H1 (cell line): ENCODE measurements at places on chromosomes 11 and 22. TPM values are rescaled to one million over a fixed set of nuclear protein-coding genes. Genes with fewer than 3 reads are reported as not detected.
A peak's percentile ranks its signal among the peaks of the same experiment; 100 is the strongest.

Gene APOA4
- not detected in 2 replicates for total RNA-seq

DNA sequence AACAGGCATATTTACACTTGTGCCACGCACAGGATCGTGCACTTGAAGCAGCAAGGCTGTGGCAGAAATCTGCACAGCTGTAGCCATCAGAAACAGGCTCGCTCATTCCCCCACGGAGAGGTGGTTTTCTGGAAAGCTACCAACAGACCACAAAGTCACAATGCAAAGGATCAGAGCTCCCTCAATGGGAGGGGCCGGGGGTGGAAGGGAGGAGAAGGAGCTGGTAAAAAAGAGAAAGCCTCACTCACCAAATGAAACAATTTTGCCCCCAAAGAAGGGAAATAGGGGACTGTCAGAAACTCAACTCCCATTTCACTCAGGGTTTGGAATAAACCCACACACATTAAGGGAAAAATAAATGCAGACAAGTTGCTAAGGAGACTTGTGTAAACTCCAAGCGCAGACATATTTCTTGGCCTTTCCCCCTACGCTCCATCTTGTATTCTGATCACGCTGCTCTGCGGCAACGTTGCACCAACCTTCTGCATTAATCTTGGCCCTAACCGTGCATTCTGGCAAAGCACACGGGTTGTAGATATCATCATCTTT, 43.2 kb upstream of the BLID start:
- no peak for DNase-seq
- H3K27ac ChIP-seq = no peak overlapping the region
- peaks cover 7% of the 10 kb centered on the region; the same call in 1 of the 2 replicates for H3K4me1 ChIP-seq
- no peak overlapping the region for H3K4me3 ChIP-seq
- no peaks in the 10 kb centered on the region for H3K36me3 ChIP-seq

- peak; percentile 46 for DNase-seq
- 0 out of 2 replicates have a peak overlapping the region, but pooled peaks have one; percentile 21 for H3K27ac ChIP-seq
- no peaks in the 10 kb centered on the region for H3K27me3 ChIP-seq
- H3K36me3 ChIP-seq = no peaks in the 10 kb centered on the region
Measured at GRCh38 chr11:73493956-73494598, 103.8 kb downstream of the FAM168A start.

DNA sequence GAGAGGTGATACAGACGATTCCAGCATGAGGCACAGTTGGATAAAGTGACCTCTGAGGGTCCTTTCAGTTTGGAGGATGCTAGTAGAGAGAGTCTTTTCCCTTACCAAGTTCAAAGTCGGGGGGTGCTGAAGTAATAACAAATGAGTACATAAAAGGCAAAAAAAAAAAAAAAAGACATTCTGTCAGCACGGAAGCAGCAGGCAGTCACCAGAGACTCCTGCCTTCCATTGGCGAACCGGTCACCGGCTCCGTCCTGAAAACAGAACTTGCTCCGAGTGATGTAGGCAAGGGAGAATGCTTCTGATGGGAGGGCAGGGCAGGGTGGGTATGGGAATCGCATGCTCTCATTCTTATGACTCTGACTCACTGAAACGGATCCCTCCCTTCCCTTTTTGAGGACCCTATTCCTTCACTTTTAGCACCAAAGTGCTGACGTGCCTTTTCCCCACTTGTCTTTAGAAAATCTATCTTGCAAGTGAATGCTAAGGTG, 65.9 kb downstream of the PRR5L start:
- no peaks in the 10 kb centered on the region; the same call in 1 of the 2 replicates for H3K27me3 ChIP-seq
- peaks cover 11% of the 10 kb centered on the region for H3K4me1 ChIP-seq
- peak; percentile 48 for DNase-seq
- H3K36me3 ChIP-seq = no peaks in the 10 kb centered on the region

DNA sequence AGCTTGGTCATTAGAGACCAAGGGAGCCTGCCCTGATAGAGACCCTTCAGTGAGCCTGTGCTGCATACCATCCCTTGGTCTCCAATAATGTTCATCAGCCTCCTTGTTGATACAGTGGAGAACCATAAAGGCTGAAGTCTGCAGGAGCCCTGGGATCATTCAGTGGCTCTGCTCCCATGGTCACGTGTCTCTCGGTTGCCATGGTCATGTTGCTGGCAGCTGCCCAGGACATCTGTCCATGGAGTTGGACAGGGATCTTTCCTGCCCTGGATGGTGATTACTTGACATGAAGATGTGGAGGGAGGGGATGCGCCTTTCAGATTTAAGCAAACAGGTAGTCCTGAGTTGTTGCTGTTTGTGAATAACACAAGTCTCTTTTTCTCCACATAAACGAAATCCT, 38.2 kb downstream of the CYB5R2 start:
- no peaks in the 10 kb centered on the region for H3K27me3 ChIP-seq
- DNase-seq = no peak
- no peaks in the 10 kb centered on the region for H3K4me1 ChIP-seq
- no peaks in the 10 kb centered on the region for H3K36me3 ChIP-seq
- H3K27ac ChIP-seq = no peak overlapping the region

Gene CDC42BPG
- 10.6 and 12.3 TPM in 2 replicates for total RNA-seq

GRCh38 chr11:74566146-74566960, 26.0 kb upstream of the POLD3 start:
- H3K27ac ChIP-seq = no peak overlapping the region
- no peak overlapping the region for H3K4me3 ChIP-seq
- no peak for DNase-seq
- no peaks in the 10 kb centered on the region for H3K36me3 ChIP-seq
- H3K4me1 ChIP-seq = no peaks in the 10 kb centered on the region
- H3K27me3 ChIP-seq = no peaks in the 10 kb centered on the region

Gene C11orf42
- total RNA-seq = not detected in 2 replicates

- peaks cover 20% of the 10 kb centered on the region for H3K4me1 ChIP-seq
- peak overlapping the region; percentile 53 for H3K4me3 ChIP-seq
- no peaks in the 10 kb centered on the region for H3K27me3 ChIP-seq
- peak overlapping the region; percentile 54; the same call in 1 of the 2 replicates for H3K27ac ChIP-seq
- DNase-seq = no peak
Measured at GRCh38 chr11:123194337-123195187, 486 bp downstream of the CLMP start.

- no peaks in the 10 kb centered on the region for H3K4me1 ChIP-seq
- no peaks in the 10 kb centered on the region for H3K27me3 ChIP-seq
- no peaks in the 10 kb centered on the region for H3K36me3 ChIP-seq
- DNase-seq = peak; percentile 88
- H3K27ac ChIP-seq = no peak overlapping the region
Measured at GRCh38 chr11:36265793-36266628, 23.2 kb downstream of the COMMD9 start.

Gene TTC12
- total RNA-seq = 7.4 and 9.0 TPM in 2 replicates

DNA sequence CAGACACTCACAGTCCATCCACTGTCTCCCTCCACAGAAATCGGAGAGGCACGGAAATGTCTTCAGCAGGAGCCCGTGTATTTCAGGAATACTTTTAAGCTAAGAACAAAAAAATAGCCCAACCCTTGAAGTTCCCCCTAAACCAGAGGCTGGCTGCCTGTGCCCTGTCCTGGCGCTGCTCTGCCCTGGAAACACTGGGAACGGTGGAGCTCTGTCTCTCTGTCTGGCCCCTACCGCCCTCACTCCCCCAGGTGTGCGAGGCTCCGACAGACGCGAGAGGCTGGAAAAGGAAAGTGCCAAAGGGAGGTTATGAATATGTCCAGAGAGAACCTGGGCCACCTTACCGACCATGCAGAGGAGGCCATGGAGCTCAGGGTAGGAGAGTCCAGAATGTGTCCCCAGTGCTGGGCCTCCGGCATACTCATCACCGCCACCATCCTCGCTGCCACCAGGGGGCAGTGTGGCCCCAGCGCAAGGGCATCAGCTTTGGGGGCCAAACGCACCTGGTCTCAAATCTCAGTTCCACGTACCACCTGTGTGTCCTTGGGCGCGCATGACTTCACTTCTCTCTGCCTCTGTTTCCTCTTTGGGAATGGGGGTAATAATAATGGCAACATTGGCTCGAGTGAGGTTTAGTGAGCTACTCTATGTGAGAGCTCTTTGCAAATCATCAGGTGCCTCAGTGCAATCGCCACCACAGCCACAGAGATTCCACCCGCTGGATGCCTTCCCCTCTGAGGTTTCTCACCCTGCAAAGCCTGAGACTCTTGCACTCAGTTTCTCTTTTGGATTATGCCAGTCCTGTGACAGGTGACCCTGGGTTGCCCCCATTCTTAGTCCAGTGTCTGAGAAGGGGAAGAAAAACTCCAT, 10.4 kb upstream of the SLCO2B1 start:
- no peak overlapping the region for H3K27ac ChIP-seq
- peak; percentile 95 for DNase-seq
- no peak overlapping the region for H3K4me3 ChIP-seq
- H3K4me1 ChIP-seq = no peaks in the 10 kb centered on the region
- H3K36me3 ChIP-seq = no peaks in the 10 kb centered on the region

Gene NRXN2
- total RNA-seq = 11.4 and 11.5 TPM in 2 replicates

Gene OR4D5
- not detected in 2 replicates for total RNA-seq

DNA sequence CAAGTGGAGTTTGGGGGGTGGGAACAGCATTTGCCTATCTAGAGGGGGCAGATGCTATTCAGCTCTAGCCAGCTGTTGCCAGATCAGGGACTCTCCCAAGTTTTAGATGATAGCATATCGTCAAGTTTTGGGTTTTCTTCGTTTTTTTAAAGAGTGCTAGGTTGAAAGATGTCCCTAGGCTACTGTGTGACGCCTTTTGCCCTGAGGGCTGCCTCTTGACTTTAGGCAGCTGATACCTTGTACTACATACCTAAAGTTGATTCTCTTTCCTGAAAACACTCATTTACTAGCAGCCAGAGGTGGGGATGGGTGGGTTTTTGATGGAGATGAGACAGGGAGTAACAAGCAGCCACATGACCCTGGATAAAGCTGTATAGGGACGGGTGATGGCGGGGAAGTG, 87.1 kb downstream of the ABTB2 start:
- H3K4me1 ChIP-seq = no peaks in the 10 kb centered on the region
- no peak overlapping the region for H3K27ac ChIP-seq
- DNase-seq = no peak
- H3K27me3 ChIP-seq = no peaks in the 10 kb centered on the region
- no peaks in the 10 kb centered on the region for H3K36me3 ChIP-seq
- no peak overlapping the region for H3K4me3 ChIP-seq

DNA sequence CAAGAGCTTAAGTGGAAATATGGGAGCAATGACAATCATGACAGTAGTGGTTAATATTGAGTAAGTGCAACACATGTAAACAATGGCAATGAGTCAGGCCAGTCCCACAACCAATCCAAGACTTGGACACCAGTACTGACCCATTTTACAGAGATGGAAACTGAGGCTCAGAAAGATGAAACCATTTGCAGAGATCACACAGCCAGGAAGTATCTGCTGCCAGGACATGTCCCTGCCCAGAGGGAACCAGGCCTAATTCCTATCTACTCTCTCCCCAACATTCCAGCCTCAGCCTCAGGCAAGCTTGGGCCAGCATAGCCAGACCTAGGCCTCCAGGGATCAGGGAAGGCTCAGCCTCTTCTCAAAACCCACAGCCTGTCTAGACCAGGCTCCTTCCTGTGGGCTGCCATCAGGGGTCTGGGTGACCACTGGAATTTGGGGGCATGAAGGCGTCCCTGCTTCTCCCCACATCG, 395.1 kb downstream of the MN1 start:
- DNase-seq = no peak
- no peak overlapping the region for H3K27ac ChIP-seq
- no peaks in the 10 kb centered on the region for H3K36me3 ChIP-seq
- no peak overlapping the region for H3K4me3 ChIP-seq
- no peaks in the 10 kb centered on the region for H3K27me3 ChIP-seq
- no peaks in the 10 kb centered on the region for H3K4me1 ChIP-seq
